Dermis blood vessel endothelial cell (primary cell): ENCODE measurements at places on chromosomes 12 and 14. TPM values are rescaled to one million over a fixed set of nuclear protein-coding genes. Genes with fewer than 3 reads are reported as not detected.

DNA sequence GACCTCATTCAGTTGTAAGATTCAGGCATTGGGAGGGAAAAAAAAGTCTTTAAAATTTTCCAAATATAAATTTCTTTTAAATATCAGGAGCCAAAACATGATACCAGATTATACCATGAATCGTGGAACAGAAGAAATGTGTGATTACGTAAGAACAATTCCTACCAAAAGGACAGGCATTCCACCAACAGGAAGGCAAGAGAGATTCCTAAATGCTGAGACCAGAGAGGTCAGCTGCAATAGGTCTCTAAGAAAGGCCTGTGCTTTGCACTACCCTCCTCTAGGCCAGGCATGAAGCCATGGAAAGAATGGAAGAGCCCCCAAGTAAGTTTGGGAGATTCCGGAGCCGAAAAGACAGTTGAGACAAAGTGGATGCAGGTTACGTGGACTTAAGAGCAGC is 83.7 kb downstream of the PTGER2 start:
- DNase-seq, result no peak

DNA sequence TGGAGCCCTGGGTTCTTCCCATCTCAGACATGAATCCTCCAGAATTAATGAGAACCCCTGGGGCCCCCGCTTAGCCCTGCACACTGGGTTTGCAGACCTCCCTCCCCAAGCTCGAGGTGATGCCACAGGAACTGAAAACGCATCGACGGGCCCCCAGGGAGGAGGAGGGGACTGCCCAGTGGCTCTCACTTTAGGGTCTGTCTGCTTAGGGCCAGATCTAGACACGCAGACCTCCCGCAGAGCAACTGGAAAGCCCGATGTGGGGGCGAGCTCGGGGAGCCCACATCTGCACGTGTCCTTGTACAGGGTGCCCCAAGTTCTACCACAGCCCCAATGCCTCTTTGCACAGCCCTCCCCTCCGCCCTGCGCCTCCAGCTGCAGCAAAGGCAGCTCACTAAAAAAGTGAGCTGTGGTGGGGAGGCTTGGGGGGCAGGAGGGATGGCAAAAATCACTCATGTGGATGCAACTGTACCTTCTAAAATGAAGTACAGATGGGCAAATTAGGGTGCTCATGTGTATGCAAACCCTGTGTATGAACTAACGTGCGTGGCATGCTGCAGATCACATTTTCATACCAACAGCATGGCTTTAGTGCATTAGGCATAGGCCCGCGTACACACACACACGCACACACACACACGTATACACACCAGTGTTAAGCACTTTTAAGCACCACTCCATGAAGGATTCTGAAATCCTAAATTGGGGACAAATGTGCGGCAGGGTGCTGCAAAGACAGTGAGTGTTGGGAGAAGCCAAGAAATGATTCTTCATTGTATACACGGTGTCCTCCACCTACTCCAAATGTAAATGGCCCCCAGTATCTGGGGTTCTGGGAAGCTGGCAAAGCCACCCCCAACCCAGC is 99.9 kb upstream of the MAP1LC3B2 start:
- no peak for DNase-seq

DNA sequence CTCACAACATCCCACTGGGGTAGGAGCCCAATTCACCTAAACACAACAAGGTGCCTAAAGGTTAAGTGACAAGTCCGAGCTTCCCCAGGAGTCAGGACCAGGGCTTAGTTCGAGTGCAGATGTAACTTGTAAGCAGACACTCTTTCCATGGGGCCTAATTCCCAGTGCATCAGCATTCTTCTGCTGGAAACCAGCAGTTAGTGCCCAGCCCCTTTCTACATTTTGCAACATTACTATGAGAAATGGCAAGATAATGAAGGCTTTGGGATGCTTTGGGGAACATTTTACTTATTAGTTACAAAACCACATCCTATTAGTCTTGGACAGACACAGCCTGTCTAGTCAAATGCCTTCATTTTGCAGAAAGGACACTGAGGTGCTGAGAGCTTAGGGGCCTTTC is 179.8 kb downstream of the CALM1 start:
- DNase-seq, result no peak

DNA sequence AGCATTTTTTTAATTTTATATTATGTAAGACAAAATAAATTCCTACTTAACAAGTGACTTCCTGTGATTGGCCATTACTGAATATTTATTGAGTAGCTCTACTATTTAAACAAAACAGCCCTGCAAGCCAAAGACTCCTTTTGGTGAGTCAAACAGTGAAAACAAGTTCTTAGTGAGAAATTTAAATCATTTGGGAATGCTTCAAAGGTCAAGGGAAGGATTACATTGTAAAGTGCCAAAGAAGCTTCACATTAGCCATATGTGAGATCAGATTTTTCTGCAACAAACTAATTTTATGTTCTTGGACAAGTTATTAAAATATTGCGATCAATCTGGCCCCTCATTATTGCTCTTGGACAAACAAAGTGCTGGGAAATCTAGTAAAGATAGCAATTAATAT is 795.4 kb upstream of the MGAT4C start:
- no peak for DNase-seq

DNA sequence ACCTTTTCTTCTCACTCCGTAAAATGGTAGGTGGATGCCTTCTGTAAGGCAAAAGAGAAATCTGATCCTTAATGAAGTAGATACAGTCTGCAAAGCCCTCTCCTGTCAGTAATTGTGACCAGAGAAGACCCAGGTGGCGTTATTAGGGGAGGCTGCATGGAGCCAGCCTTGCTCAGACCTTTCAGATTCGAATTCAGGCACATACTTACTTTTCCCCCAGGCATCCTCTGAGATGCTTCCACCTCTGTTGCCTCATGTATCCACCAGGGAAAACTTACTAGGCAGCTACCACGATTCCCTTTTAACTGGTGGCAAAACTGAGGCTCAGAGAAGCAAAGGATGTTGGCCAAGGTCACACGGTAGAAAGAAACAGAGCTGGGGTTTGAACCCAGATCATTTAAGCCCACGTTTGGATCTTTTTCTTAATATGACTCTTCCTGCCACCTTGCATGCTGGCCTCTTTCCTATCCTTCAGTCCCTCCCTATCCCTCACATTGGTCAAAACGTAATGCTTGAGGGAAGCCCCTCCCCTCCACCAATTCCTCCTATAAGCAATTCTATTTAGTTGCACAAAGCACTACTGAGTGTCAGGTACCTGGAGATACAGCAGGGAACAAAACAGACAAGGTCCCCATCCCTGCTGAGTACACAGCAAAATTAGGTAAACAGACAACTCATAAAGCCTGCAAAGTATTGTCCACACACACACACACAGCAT is 179.4 kb downstream of the KSR2 start:
- DNase-seq, result no peak

Gene TBC1D30
- total RNA-seq, result 19.6 and 19.9 TPM in 2 replicates
